ENCODE measurements at places on chromosomes 6 and 20.

DNA sequence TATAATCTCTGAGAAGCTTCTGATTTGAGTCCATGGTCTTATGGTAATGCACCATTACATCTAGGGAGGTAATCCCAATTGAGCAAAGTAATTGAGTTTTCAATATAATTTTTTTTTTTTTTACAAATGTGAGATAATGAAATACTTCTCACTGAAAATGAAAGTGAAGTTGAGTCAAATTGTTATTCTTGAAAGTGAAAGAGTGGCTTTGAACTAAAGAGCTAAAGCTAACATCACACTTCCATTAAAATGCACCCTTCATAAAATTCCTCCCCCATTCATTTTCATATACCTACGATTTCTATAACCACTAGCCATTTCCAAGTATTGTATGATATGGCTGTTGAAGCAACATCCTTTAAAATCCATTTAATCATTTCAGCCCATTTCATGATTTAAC is 149.1 kb upstream of the IMPG1 start:
- DNase-seq, result no peak

DNA sequence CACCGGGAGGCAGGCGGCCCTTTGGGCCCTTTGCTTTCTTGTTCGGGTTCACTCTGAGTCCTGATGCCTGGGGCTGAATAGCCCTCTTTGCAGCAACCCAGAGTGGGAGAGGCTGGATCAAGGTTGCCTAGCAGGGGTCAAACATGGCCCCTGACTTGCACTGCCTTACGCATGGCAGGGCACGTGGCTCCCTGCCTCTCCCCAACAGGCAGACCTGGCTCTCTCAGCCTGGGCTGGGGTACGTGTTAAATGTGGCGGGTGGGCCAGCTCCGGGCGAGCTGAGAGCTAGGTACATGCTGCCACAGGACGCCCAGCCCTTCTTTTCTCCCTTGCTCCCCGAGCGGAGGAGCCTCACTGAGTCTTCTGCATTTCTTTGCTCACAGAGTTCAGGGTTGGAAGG is 7.3 kb downstream of the C6orf132 start:
- DNase-seq, result no peak

GRCh38 chr6:91498576-91498975 is 911.7 kb upstream of the MAP3K7 start:
- DNase-seq, result no peak

DNA sequence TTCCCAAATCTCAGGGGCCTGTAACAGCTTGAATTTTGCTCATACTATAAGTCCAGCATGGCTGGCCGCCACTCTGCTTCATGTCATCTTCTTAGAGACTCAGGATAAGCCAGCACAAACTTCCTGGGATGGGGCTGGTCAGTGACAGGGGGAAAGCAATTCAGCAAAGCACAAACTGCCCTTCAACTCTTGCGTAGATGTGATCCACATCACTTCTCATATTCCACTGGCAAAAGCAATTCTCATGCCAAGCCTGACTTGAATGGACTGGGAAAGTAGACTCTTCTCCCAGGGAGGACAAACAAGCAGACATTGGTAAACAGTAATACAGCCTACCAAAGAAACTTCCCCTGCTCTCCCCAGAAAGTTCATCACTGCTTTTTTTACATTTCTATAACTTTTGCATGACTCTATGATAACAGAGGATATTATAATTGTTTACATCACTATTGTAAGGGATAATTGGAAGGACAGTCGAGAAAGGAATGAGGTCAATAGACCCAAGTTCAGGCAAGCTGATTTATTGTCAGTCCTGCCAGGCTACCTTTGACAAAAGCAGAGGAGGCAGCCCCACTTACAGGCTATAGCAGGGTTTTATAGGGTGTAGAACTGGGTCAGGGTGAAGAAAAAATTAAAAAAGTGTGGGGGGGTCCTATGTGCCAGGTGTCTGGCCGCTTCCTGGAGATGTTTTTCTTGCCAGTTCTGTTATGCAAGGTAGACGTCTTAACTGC is 37.4 kb downstream of the RBM24 start:
- no peak for DNase-seq

- no peak for DNase-seq
Measured at GRCh38 chr6:148528292-148528691, 185.7 kb downstream of the SASH1 start.

GRCh38 chr20:12072954-12073264 is 155.2 kb downstream of the BTBD3 start:
- DNase-seq, result no peak

DNA sequence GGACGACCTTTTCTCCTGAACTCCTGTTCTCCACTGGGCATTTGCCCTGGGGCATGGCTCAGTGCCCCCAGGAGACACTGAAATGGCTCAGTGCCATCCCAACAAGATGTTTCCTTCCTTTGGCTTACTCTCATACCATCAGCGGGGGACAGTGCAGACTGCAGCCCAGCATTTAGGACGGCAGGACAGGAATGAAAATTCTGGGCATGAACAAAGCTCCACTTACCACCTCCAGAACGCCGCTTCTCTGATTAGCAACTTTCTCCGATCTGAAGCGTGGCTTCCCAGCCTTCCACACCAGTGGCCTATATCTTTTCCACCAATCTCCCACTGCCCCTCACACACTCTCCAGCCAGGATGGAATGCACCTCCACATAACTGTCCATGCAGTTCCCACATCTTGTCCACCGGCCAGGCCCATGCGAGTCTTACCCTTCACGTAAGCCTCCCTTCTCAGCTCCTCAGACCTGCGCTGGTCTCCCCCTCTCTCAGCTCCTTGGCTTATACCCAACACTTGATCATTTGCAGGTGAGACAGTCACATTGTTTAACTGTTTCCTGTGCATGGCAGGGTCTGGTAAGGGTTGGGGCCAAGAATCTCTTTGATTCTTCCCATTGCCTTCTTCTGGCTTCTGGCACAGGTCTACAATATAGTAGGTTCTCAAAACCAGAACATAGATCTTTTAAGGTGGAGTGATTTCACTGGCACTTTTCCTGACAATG is 114.5 kb downstream of the FYN start:
- DNase-seq, result no peak

GRCh38 chr20:19361790-19362189 is 149.3 kb downstream of the SLC24A3 start:
- no peak for DNase-seq

DNA sequence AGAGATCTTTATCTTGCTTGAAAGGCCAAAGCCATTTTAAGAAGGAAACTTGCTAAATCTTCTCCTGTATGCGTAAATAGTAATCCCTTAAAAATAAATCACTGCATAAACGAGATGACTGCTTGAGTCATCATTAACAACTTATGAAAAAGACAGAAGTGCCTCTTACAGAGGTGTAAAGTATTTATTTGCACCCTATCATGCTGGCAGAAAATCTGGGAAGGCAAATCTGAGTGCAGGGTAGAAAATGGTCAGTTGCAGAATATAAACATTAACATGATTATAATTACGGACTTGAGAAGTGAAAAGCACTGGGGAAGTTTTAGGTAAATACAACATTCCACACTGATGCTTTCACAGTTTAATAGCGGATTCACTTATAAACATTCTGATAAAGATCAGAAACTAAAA is 67.5 kb upstream of the FBXO30 start:
- DNase-seq, result no peak

GRCh38 chr6:144955859-144956258 is 670.7 kb downstream of the UTRN start:
- no peak for DNase-seq

DNA sequence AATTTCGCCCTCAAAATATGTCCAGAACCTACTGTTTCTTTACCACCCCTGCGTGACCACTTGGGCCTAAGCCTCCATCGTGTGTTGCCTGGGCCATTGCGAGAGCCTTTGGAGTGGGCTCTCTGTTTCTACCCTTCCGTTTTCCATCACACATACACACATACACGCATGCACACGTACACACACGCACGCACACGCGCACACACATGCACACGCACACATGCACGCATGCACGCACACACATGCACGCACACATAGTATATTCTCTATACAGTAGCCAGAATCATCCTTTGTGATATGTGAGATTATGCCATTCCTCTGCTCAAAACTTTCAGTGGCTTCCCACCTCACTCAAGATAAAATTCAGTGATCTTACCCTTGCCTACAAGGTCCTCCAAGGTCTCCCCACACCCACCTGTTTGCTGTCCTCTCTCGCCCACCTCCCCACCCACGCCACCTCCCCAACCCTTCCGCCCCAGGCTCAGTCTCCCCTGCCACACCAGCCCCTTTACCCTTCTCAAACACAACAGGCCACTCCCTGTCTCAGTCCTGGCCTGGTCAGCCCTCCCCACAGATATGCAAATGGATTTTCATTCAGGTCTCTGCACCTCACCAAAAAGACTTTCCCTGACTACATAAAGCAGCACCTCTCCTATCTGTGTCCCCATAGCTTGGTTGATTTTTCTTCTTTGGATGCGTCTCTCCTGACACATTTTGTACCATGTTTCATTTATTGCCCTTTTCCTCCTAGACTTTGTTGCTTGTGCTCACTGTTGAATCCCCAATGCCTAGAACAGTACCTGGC is 559.6 kb downstream of the CD83 start:
- DNase-seq, result no peak

- DNase-seq, result no peak
Measured at GRCh38 chr6:132140189-132140588, 189.0 kb upstream of the CCN2 start.

DNA sequence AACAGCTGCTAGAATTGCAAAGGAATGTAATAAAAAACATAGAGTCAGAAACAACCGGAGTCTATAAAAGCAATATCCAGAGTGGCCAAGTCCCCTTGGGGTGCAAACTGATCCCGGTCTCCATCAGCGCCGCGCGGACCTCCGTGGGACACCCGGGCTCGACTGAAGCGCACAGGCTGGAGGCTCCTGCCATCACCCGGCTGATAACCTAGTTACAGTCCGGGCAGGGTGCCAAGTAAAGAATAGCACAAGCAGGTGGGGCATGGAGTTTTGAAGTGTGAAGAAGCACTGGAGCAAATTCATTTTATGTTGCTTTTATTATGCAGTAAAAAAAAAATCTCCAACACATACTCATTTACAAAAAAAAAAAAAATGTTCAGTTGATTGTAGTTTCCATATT is 205.1 kb upstream of the GMDS start:
- no peak for DNase-seq

- DNase-seq, result no peak
Measured at GRCh38 chr20:63375438-63375837, 14.3 kb upstream of the CHRNA4 start.

- no peak for DNase-seq
Measured at GRCh38 chr20:47278907-47279348, 77.6 kb downstream of the ZMYND8 start.

- no peak for DNase-seq
Measured at GRCh38 chr6:26660000-26660361, 435 bp upstream of the ZNF322 start.

- DNase-seq, result no peak
Measured at GRCh38 chr6:151070631-151071051, 169.1 kb upstream of the AKAP12 start.

DNA sequence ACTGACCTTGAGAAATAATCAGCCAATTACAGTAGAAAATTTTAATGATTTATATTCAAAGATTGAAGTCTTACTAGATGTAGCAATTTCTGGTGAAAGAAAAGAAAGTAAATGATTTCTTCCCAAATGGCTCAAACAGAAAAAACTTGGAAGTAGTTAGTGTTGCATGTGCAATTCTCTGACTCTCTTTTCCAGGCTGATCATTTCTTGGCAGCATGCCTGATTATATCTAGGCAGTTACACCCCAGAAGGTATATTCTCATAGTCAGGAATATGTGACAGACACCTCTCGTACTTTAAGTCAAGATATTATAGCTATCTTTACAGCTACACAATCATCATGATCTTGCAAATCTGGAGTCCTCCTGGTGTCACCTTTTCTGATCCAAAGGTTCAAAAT is 122.9 kb downstream of the PDE7B start:
- no peak for DNase-seq

DNA sequence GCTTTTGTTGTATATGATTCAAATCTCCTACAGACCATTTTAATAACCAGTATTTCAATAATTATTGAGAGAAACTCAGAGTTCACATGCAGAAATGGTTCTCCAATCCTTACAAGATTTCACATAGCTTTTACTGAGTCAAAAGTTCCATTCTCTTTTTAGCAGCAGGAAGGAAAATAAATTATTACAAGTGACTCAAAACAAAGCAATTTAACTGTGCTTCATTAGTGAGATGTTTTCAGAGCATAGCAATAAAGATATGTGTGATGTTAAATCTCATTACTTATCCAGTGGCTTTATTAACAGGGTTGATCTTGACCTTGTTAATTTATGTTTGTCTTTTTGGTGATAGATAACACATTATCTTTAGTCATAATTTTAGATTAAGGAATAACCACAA is 22.0 kb downstream of the KIF13A start:
- no peak for DNase-seq

DNA sequence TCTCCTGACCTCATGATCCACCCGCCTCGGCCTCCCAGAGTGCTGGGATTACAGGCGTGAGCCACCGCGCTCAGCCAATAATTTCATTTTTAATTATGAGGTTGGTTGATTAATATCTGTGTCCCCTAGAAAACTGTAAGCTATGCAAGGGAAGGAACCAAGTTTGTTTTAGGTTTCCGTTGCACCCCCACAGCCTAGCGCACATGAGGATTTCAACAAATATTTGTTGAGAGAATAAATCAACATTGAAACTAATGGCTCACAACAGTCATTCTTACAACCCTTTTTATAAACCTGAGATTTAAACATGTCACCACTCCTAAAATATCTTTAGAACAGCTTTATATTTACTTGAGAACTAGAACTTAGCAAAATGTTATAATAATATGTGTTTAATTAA is 114.0 kb upstream of the CARMIL1 start:
- DNase-seq, result no peak

GRCh38 chr6:16821834-16822264 is 60.6 kb upstream of the ATXN1 start:
- no peak for DNase-seq

- DNase-seq, result no peak
Measured at GRCh38 chr20:10360878-10361277, 73.1 kb downstream of the MKKS start.

GRCh38 chr6:111922454-111923297 is 49.4 kb upstream of the FYN start:
- peak; percentile 95 for DNase-seq

DNA sequence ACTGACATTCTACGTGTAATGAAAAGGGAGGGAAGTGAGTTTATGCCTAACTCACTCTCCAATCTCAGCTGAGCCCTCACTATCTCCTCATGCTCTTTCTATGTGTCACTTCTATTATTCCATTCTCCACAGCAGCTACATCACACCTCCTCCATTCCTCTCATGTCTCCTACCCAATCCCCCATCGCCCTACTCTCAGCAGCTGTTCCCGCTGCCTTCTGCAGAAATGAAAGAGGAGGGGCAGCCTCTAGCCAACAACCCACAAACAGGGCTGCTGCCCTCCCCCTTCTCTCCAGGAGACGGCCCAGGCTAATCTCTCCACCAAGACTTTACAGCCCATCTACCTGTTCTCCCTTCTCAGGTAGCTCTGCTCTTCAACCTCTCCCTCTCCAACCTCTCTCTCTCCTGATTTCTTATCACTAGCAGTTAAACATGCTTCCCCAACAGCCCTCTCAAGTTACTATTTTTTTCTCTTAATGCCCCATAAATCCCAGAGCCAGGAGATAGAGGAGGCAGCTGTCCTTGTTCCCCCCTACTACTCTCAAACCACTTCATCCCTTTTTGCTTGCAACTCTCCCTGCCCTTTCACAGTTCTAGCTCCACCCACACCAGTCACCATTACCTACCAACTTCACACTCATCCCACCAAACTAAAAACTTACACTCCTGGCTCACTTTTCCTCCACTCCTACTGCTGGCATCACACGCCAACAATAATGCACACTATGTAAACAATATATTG is 136.5 kb downstream of the BTBD9 start:
- DNase-seq, result no peak
